ENCODE measurements at places on chromosomes 1 and 21. TPM values are rescaled to one million over a fixed set of nuclear protein-coding genes. Genes with fewer than 3 reads are reported as not detected.
A peak's percentile ranks its signal among the peaks of the same experiment; 100 is the strongest.

GRCh38 chr1:167922023-167922422 lies 8.1 kb upstream of the ADCY10 start:
- no peaks in the 10 kb centered on the region for H3K4me1 ChIP-seq
- H3K36me3 ChIP-seq = peaks cover 20% of the 10 kb centered on the region
- DNase-seq = no peak

The CHI3L2 gene
- total RNA-seq = 6.7 TPM

GRCh38 chr1:221200464-221200863 lies 321.2 kb downstream of the HLX start:
- no peak for DNase-seq
- peaks cover 2% of the 10 kb centered on the region for H3K4me1 ChIP-seq
- no peak overlapping the region for H3K4me3 ChIP-seq

- H3K27me3 ChIP-seq = no peaks in the 10 kb centered on the region
- no peaks in the 10 kb centered on the region for H3K4me1 ChIP-seq
- no peak for DNase-seq
These were observed 389.8 kb downstream of the VAV3 start for GRCh38 chr1:107575226-107575625.

DNA sequence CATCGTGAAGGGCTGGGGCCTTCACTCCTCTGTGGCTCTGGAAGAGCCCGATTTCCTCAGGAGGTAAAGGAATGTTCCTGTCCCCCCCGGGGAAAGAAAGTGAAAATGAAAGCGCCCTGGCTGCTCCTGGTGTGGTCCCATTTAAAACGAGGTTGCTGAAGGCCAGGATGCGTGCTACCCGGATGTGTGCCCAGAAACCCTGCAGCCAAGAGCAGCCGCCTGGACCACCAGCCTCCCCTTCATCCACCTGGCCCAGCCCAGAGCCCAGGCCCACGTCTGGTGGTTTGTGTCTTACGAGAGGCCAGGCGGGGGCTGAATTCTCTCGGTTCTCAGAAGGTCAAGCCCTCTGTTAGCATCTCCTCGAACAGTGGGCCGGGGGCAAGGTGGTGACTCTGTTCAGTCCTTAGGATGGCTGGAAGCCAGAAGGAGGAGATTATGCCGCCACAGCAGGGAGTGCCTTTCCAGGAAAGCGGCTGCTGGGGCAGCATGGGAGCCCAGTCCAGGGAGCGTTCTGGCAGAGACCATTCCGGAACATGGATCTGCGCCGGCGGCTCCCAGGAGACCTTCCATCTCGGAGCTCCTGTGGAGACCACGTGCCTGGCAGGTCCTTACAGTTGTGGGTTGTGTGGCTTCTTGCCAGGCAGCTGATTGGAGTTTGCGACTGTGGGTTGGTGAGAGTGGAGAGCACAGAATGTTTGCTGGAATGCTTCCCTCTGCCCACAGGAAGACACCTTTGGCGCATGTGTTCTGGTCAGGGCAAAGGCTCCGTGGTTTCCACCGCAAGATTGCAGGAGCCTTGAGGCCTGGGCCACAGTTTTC lies 1.4 kb downstream of the GUK1 start:
- DNase-seq = peak; percentile 70
- peak overlapping the region; percentile 99 for H3K27ac ChIP-seq
- peaks cover 47% of the 10 kb centered on the region for H3K4me1 ChIP-seq
- peaks cover 21% of the 10 kb centered on the region for H3K36me3 ChIP-seq
- H3K27me3 ChIP-seq = no peaks in the 10 kb centered on the region

DNA sequence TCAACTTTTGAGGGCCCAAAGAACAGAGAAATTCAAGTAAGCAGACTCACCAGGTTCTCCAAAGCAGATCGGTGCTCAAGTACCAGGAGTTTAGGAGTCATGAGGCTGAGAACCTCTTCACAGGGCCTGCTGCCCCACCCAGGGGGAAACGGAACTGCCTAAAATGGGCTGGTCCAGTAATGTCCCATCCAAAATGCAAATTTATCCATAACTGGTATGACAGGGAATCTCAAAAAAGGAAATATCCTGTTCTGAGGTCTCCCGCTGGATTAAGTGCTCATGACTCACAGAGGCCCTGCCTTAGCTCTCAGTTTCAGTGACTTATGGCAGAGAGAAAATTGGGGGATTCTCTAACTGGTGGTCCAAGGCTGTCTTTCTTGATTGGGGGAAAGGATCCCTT lies 9.3 kb downstream of the SPRR2G start:
- DNase-seq = no peak
- H3K27me3 ChIP-seq = peaks cover 52% of the 10 kb centered on the region
- H3K36me3 ChIP-seq = no peaks in the 10 kb centered on the region
- no peak overlapping the region for H3K27ac ChIP-seq
- H3K4me1 ChIP-seq = no peaks in the 10 kb centered on the region
